ENCODE measurements at places on chromosomes 1 and 21.

DNA sequence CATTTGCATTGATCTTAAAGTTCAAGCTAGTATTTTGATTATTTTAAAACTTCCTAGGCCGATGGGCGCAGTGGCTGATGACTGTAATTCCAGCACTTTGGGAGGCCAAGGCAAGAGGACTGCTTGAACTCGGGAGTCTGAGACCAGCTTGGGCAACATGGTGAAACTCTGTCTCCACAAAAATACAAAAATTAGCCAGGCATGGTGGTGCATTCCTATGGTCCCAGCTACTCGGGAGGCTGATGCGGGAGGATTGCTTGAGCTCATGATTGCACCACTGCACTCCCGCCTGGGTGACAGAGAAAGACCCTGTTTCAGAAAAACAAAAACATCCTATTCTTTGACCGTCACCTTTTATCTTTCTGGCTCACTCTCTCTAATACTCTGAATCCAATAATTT, 30.0 kb downstream of the MFSD2A start:
- no peak for DNase-seq

- no peak for DNase-seq
Observed at GRCh38 chr1:3333903-3334302, 120.6 kb upstream of the ARHGEF16 start.

DNA sequence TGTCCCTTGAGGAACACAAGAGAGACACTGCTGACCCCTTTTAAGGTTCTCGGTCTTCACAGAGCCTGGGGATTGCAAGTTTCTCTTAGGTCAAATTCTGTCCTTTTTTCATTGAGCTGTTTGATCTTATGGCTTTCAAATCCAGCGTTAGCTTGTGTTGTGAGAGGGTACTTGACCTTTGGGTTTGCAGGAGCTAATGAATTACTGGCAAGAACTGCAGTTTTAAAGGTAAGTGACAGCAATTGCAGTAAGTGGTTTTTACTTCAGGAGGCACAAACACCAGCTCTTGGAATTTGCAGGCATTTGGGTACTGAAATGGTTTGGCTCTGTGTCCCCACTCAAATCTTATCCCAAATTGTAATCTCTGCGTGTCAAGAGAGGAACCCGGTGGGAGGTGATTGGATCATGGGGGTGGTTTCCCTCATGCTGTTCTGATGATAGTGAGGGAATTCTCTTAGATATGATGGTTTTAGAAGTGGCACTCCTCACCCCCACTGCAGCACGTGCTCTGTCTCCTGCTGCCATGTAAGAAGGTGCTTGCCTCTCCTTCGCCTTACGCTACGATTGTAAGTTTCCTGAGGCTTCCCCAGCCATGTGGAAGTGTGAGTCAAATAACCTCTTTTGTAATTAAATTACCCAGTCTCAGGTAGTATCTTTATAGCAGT, 134.5 kb upstream of the LYPLAL1 start:
- DNase-seq, result no peak

- no peak for DNase-seq
Observed at GRCh38 chr1:43719063-43719462, 11.7 kb downstream of the ST3GAL3 start.

GRCh38 chr1:86062453-86062852, 94.1 kb downstream of the COL24A1 start:
- DNase-seq, result no peak

DNA sequence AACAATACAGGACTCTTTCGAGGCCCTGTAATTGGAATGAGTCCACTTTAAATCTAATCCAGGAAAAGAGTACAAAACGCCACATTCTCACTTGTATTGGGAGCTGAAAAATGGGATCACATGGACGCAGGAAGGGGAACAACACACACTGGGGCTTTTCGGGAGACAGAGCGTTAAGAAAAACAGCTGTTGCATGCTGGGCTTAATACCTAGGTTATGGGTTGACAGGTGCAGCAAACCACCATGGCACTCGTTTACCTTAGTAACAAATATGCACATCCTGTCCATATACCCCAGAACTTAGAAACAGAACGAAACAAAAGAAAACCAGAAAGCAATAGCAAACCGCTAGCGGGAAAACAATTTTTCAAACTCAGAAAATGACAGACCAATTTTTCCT, 1532.7 kb upstream of the TPTE start:
- no peak for DNase-seq

GRCh38 chr1:246367041-246367440, 140.0 kb downstream of the SMYD3 start:
- DNase-seq, result no peak

DNA sequence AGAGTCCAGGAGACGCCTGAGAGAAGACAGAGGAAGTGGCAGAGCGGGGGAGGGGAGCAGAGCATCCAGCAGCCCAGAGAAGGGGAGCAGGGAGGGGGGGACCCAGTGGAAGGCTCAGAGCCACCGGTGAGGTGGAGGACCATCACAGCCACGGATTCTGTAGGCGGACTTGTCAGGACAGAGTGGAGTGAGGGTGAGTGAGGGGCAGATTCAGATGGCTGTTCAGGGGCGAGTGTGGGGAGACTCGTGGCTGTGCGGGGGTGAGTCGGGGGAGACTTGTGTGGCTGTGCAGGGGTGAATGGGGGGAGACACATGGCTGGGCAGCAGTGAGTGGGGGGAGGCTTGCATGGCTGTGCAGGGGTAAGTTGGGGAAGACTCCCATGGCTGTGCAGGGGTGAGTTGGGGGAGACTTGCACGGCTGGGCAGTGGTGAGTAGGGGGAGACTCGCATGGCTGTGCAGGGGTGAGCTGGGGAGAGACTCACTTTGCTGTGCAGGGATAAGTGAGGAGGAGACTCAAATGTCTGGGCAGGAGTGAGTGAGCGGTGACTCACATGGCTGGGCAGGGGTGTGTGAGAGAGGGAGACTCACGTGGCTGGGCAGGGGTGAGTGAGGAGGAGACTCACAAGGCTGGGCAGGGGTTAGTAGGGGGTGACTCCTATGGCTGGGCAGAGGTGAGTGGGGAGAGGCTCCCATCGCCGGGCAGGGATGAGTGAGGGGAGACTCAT, 56.8 kb upstream of the ABCG1 start:
- DNase-seq, result no peak

DNA sequence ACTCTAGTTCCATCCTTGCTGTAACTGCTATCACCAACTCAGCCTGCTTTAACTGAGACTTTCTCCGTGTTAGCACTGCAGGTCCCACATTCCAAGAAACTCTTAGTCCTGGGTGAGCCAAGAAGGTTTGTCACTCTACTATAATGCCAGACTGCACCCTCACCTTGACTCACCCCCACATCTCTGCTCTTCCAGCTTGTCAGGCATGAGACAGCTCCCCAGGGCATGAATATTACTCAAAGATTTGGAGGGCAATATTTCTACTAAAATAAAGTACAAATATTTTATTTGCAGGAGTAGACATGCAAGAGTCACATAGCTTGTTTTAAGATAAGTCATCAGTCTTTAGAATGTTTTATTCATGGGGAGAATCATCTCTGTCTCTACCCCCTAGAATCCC, 110.2 kb downstream of the MATN1 start:
- no peak for DNase-seq

DNA sequence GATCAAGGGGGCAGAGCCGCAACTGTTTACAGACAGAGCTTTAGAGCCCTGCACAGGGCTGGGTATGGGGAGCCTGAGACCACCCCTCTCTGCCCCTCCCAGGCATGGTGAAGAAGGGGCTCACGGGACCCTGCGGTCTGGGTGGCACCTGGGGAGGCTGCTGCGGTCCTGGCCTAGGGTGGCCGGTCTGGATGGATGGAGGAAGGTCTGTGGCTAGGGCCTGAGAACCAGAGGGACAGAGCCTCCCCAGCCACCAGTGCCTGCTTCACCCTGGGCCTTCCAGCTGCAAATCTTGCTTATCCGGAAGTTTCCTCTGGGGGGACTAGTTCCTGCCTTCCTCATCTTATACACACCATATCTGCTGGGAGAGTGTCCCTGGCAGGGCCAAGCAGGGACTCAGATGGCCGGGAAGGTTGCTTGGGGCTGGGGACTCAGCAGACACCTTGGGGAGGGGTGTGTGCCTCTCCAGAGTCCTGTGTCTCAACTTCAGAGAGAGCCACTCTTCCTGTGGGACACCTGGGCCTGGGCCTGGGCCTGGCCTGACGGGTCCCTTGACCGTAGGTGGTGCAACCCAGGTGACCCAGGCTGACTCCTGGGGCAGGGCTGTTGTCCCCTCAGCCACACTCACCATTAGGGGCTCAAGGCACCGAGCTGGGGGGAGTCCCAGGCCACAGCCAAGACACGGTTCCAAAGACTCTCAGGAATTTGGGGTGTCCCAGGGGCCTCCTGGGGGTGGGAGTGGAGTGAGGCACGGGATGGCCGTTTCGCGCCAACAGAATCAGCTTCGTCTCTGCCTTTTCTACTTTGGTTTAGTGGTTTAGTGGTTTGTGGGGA, 52.0 kb upstream of the ACTRT2 start:
- DNase-seq, result no peak

DNA sequence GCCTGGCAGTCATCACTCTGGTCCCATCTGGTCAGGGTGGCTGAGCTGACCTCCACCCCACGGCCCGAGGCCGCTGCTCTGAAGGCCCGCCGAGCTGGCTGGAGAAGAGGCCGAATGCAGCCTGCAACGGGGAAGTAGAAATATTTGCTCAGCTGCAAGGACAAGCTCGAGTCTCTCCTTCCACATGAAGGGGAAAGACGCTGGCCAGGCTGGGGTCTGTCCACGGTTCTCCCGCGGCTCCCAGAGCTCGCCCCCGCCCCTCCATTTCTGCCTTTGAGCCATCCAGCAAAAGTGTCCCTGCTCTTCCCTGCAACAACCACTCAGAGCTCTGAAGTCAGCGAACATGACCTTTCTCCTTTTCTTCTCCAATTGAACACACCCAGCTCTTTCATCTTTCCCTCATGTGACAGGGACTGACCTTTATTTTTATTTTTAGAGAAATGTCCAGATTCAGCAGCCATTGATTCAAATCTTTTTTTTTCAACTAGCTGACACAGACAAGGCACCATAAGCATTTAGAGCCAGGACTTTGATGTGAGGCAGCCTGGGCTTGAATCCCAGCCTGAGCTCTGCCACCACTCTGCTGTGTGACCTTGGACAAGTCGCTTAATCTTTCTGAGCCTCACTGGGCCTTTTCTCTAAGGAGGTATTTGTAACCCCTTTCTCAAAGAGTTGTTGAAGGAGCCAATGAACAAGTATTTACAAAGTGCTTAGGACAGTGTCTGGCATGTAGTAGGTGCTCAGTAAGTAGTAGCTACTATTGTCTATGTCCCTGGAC, 149.3 kb upstream of the WNT4 start:
- DNase-seq, result no peak
